Aorta (tissue), 5 donors: ENCODE measurements at places on chromosomes 6 and 20. TPM values are rescaled to one million over a fixed set of nuclear protein-coding genes. Genes with fewer than 3 reads are reported as not detected.

DNA sequence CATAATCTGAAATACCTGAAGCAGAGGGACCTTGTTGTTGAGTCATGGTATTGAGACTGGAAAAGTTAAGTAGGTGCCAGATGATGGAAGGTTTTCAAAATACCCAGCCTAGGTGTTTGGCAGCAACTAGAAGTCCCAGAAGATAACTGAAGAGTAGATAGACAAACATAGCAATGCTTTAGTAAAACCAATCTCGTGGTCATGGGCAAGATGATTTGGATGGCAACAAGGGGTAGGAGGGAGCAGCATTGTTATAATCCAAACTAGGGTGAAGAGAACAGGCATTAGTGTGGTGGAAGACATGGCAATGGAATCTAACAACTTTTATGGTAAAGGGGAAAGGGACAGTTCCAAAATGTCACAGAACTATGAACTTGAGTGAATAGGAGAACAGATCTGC is 2.3 kb downstream of the FILIP1 start:
- H3K4me1 ChIP-seq: peaks cover 2% of the 10 kb centered on the region
- DNase-seq: no peak
- no peaks in the 10 kb centered on the region for H3K36me3 ChIP-seq
- H3K27ac ChIP-seq: peak overlapping the region; percentile 86
- peak overlapping the region; percentile 85 for H3K4me3 ChIP-seq
- H3K27me3 ChIP-seq: no peaks in the 10 kb centered on the region

- peak overlapping the region; percentile 83 for H3K27ac ChIP-seq
- H3K4me3 ChIP-seq: peak overlapping the region; percentile 96
- H3K4me1 ChIP-seq: no peaks in the 10 kb centered on the region
Observed at GRCh38 chr6:156778454-156779205, 1.5 kb downstream of the ARID1B start.

GRCh38 chr6:98995116-98995515 is 47.4 kb upstream of the FBXL4 start:
- no peak overlapping the region for H3K4me3 ChIP-seq
- no peaks in the 10 kb centered on the region for H3K27me3 ChIP-seq
- no peaks in the 10 kb centered on the region for H3K36me3 ChIP-seq
- no peaks in the 10 kb centered on the region for H3K4me1 ChIP-seq

- no peaks in the 10 kb centered on the region for H3K36me3 ChIP-seq
- no peak overlapping the region for H3K4me3 ChIP-seq
- no peaks in the 10 kb centered on the region for H3K27me3 ChIP-seq
- H3K4me1 ChIP-seq: no peaks in the 10 kb centered on the region
Observed at GRCh38 chr20:23270382-23270911, 80.1 kb upstream of the NXT1 start.

DNA sequence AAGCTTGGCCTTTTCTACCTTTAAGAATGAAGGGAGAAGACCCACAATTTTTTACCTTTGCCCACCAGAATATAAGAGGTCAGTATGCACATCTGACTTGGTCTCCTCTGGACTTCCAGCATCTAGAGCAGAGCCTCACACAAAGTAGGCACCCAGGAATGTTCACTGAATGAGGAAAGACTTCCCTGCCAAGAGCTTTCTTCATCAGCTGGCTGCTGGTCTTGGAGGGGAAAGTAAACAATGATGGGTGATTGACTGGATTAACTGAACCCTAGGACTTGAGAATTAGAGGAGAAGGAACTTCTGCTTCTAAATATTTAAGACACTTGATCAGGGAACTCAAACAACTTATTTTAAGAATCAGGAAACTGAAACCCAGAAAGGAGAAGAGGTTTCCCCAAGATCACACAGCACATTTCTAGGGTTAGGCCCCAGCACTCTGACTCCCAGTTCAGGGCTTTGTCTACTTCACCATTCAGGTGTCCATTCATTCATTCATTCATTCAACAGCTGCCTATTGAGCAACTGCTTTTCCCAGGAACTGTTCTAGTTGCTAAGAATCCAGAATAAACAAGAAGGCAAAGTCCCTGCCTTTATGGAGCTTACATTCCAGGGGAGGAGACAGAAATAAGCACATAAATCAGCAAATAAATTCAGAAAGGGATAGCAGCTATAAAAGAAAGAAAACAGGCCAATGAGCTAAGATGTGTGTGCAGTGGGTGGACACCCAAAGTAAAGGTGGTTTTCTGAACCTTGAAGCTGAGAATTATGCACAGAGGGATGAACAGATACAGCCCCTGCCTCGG is 216.9 kb upstream of the LRFN2 start:
- no peaks in the 10 kb centered on the region for H3K27me3 ChIP-seq
- no peak overlapping the region for H3K27ac ChIP-seq
- H3K4me1 ChIP-seq: no peaks in the 10 kb centered on the region
- H3K36me3 ChIP-seq: no peaks in the 10 kb centered on the region
- no peak overlapping the region for H3K4me3 ChIP-seq

GRCh38 chr6:19121521-19121920 is 715.6 kb upstream of the ID4 start:
- H3K27me3 ChIP-seq: no peaks in the 10 kb centered on the region
- no peak overlapping the region for H3K27ac ChIP-seq
- no peaks in the 10 kb centered on the region for H3K4me1 ChIP-seq

- H3K4me3 ChIP-seq: no peak overlapping the region
- H3K27me3 ChIP-seq: no peaks in the 10 kb centered on the region
- H3K27ac ChIP-seq: no peak overlapping the region
- H3K4me1 ChIP-seq: no peaks in the 10 kb centered on the region
Observed at GRCh38 chr6:51992876-51993275, 94.5 kb downstream of the PKHD1 start.

GRCh38 chr6:48844696-48845095 is 618.4 kb downstream of the MMUT start:
- DNase-seq: no peak
- H3K27ac ChIP-seq: no peak overlapping the region
- H3K4me1 ChIP-seq: no peaks in the 10 kb centered on the region
- no peaks in the 10 kb centered on the region for H3K36me3 ChIP-seq
- no peak overlapping the region for H3K4me3 ChIP-seq
- H3K27me3 ChIP-seq: no peaks in the 10 kb centered on the region

DNA sequence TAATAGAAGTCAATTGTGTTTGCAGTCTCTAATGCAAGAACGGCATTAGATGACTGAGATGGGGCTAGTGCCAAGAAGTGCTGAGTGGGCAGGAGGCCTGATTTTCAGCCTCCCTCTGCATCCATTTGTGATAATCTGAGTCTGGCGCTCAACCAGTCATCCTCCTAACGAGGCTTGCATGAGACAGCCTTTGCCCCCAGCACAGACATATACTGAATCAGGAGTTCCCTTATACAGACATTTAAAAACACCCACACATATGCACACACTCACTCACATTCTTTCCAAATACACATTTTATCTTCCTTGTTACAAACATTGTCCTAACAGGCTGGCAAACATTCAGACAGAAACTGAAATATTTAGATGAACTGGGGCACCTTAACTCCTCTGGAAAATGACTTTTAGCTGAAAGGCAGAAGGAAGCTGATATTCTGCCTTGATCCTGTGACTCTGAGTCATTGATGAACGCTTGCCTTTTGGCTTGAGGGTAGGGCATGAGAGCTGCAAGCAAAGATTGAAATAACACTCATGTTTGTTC is 562.3 kb downstream of the DHX35 start:
- no peaks in the 10 kb centered on the region for H3K27me3 ChIP-seq
- no peak overlapping the region for H3K4me3 ChIP-seq
- H3K27ac ChIP-seq: no peak overlapping the region
- no peaks in the 10 kb centered on the region for H3K36me3 ChIP-seq
- DNase-seq: no peak

GRCh38 chr6:4929097-4929718 is 74.6 kb downstream of the RPP40 start:
- no peak overlapping the region for H3K27ac ChIP-seq
- no peak overlapping the region for H3K4me3 ChIP-seq
- no peak for DNase-seq
- no peaks in the 10 kb centered on the region for H3K27me3 ChIP-seq

DNA sequence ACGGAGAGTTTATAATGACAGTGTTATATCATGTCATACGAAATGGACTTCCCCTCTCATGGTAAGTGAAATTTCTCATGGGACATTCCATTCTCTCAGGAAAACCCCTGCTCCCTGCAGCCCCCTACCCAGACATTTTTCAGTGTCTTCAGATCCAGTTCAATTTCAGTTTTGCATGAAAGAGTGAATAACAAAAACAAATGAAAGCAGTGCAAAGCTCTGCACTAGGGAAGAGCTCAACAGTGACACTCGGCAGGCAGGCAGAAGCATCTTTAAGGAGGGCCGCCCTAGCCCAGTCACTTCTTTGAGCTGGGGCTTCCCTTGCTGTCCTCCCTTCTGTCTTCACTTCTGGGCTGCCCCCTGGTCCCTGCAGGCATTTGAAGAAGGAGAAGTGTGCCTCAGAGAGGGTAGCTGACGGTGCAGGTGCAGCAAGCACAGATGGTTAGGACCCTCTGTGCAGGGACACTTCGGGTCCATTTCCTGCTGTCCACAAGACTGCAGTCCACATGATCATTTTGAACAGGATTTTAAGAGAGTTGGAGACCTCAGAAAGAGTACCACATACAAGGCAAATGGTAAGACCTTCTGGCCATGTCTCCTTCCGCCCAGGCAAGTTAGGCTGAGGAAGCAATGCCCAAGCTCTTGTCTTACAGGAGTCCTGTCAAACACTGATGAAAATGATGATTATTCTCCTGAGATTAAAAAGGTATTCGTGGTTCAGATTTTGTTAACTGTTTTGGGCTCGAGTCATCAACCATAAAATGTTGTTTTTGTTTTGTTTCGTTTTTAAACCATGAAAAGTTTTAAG is 5.4 kb upstream of the DUSP22 start:
- H3K4me1 ChIP-seq: no peaks in the 10 kb centered on the region
- H3K27ac ChIP-seq: no peak overlapping the region
- H3K4me3 ChIP-seq: no peak overlapping the region
- H3K27me3 ChIP-seq: no peaks in the 10 kb centered on the region
- no peaks in the 10 kb centered on the region for H3K36me3 ChIP-seq

- peaks cover 2% of the 10 kb centered on the region for H3K36me3 ChIP-seq
- DNase-seq: no peak
- H3K4me1 ChIP-seq: no peaks in the 10 kb centered on the region
- no peak overlapping the region for H3K4me3 ChIP-seq
- no peak overlapping the region for H3K27ac ChIP-seq
Observed at GRCh38 chr6:130873746-130874145, 46.5 kb downstream of the SMLR1 start.

GRCh38 chr6:38187325-38187724 is 367.8 kb downstream of the ZFAND3 start:
- H3K27me3 ChIP-seq: no peaks in the 10 kb centered on the region
- H3K36me3 ChIP-seq: no peaks in the 10 kb centered on the region
- no peak for DNase-seq
- no peak overlapping the region for H3K4me3 ChIP-seq
- H3K4me1 ChIP-seq: no peaks in the 10 kb centered on the region

DNA sequence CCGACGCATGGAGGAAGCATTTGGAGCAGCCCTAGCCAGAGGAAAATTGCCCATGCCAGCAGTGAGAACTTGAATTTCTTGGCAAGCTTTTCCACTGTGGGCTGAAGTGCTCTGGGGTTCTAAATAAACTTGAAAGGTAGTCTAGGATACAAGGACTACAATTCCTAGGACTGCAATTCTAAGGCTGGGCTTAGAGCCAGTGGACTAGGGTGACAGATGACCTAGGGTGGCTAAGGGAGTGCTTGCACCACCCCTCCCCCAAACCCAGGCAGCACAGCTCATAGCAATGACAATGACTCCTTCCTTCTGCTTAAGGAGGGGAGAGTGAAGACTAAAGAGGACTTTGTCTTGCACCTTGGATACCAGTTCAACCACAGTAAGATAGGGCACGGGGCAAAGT is 122.3 kb downstream of the THBS2 start:
- H3K27ac ChIP-seq: no peak overlapping the region
- no peaks in the 10 kb centered on the region for H3K27me3 ChIP-seq
- H3K36me3 ChIP-seq: no peaks in the 10 kb centered on the region
- no peak overlapping the region for H3K4me3 ChIP-seq

DNA sequence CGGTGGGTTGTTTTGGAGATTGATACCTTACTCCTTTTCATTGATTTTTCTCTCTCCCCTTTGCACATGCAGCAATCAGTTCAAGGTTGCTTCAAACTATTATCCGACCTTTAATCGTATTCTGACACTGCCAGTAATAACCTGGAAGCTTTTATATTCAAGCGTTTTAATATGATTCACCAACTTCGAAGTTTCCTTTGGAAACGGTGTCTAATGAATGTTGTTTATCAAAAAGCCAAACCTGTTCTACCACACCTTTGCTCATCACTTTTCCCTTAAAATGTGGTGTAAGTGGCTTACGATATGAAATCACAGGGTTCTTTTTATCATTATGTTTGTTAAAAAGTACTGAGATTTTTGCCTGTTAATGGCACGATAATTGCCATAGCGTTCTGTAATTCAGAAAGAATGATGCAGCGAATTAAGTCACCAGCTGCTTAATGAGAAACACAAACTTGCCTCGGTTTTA is 660 bp downstream of the STXBP5 start:
- H3K27ac ChIP-seq: peak overlapping the region; percentile 99
- no peak for DNase-seq
- peak overlapping the region; percentile 88 for H3K4me3 ChIP-seq
- no peaks in the 10 kb centered on the region for H3K4me1 ChIP-seq
- no peaks in the 10 kb centered on the region for H3K27me3 ChIP-seq
- H3K36me3 ChIP-seq: no peaks in the 10 kb centered on the region

DNA sequence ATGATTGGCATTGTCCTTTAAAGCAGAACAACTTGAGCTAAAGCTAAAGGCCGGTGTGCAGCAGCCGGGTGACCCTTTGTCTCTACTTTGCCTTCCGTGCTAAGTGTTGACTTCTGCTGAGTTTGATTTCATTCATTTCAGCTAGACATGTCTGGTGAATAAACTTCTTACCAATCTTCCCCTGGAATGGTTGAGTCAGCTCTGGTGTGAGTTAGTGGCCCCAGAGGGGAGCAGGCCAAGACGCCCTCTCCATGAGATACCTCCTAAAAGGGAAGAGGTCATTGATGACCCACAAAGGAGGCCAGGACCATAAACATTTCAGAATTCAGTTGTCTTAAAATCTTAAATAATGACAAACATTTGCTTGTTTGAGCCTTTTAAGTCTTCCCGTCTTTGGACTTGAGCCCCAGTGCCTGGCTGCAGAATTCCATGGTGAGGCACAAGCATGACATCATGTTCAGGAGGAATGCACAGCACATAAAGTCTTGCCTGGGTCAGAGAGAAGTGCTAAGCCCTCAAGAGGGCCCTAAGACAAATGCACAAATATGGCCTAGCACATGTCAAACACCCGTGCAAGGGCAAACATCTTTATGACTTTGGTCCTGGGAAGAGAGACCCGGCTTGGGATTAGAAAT is 96.3 kb upstream of the NEDD9 start:
- no peak overlapping the region for H3K4me3 ChIP-seq
- DNase-seq: no peak
- no peaks in the 10 kb centered on the region for H3K27me3 ChIP-seq
- H3K36me3 ChIP-seq: no peaks in the 10 kb centered on the region
- H3K27ac ChIP-seq: no peak overlapping the region

The TPBG gene
- total RNA-seq: 20.1 TPM

The TSPO2 gene
- not detected for total RNA-seq

The C20orf204 gene
- 2.8 TPM for total RNA-seq

The CPXM1 gene
- total RNA-seq: 3.4 TPM

The RAD21L1 gene
- not detected for total RNA-seq

The HLA-DOA gene
- 10.4 TPM for total RNA-seq

The SMOC2 gene
- total RNA-seq: 203 TPM
